NCI-H1417 treated with DMSO at 0.1 percent for 48 hours (cell line): ENCODE measurements at places on chromosomes 16 and 17.
A peak's percentile ranks its signal among the peaks of the same experiment; 100 is the strongest.

GRCh38 chr16:14202697-14203096 is 131.6 kb downstream of the MRTFB start:
- peak; percentile 78 for DNase-seq

- DNase-seq, result no peak
Observed at GRCh38 chr17:48910370-48910769, 2.2 kb downstream of the UBE2Z start.

DNA sequence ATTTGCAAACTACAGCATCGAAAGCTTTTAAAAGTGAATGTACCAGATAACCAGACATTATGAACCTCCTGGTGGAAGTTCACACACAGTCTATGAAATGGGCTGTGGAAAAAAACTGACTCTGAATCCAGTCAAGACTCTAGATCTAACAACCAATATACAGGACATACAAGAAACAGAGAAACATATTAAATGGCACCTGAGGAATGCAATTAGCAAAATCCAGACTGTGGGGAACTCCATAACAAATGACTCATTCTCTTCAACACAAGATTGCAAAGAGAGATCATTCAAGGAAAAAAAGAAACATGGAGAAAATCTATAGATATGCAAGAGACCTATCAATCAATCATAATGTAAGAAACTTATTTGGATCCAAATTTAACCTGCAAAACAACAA is 119.0 kb downstream of the MYO1D start:
- DNase-seq, result no peak

DNA sequence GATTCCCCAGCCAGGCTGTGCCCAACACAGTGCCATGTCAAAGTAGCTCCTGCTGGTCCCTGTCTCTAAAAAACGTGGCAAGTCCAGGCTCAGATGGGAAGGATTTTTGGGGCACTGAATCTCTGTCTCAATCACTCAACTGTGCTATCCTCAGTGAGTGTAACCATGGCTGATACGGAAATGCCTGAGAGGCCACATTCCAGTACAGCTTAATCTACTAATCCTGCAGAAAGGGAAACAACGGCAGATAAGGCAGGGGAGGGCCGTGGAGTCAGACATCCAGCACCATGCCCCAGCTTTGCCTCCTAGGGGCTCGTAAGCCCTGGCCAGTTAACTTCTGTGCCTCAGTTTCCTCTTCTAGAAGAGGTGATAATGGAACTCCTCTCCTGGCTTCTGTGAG is 251.7 kb downstream of the CPPED1 start:
- DNase-seq, result no peak

- no peak for DNase-seq
Observed at GRCh38 chr17:17345294-17345597, 42.1 kb downstream of the NT5M start.

DNA sequence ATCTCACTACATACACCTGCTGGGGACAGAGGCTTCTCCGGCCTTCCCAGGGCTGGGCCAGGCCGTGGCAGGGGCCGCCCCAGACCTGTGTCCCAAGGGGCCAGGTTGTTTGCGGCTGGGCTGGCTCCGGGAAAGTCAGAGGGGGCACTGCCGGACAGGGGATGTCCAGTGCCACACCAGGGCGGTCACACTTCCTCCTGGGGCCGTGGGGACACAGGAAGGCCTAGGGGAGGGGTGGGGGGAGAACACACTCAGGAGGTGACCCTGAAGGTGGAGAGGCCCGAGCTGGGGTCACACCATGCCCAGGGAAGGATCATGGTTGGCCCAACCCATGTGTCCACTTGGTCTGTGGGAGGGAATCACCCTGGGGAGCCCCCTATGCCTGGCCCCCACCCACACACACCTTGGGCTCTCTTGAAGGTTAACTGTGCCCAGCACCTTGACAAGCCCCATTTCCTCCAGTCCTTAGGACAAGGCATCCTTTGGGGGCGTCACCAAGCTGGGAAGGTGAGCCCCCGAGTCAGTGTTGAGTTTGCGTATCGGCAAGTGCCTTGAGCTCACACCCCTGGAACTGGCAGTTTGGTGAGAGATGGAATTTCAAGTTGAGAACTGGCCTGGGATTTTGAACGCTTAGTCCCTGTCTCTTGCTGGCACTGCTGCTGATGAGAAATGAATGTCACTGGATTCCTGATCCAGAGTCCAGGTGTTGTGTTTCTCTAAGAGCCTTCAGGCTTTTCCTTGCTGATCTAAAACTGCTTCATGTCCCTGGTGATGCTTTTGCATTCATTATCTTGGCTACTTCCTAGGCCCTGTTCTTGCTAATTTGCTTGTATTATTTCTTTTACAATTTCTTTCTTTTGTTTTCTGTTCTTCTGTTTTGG is 7.7 kb upstream of the ACTG1 start:
- DNase-seq, result no peak

DNA sequence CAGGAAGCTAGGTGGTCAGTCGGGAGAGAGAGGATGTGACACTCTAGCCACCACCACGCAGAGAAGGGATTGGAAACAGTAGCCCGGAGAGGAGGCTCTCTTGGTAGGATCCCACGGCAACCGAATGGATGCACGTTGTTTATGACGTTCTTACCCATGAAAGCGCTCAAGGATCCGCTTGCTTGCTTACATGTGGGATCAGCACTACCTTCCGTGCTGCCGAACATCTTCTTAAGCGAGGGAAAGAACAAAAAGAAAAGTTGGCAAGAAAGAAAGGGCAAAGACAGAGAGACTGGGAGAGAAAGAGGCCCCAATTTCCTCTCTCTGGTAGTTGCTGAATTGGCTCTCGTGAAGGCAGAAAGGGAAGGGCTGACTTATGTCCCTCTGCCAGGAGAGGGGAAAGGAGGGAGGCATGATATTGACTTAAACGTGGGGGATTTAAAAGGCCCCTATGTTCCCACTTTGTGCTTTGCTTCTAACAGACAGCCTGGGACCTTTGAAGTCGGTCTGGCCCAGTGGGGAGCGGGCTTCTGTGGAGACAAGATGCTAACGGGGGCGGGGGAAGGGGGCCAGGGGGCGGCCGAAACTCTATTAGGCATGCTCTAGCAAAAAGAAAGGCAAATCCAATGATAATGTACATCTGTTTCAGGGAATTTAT is 35.4 kb downstream of the SNX20 start:
- no peak for DNase-seq

DNA sequence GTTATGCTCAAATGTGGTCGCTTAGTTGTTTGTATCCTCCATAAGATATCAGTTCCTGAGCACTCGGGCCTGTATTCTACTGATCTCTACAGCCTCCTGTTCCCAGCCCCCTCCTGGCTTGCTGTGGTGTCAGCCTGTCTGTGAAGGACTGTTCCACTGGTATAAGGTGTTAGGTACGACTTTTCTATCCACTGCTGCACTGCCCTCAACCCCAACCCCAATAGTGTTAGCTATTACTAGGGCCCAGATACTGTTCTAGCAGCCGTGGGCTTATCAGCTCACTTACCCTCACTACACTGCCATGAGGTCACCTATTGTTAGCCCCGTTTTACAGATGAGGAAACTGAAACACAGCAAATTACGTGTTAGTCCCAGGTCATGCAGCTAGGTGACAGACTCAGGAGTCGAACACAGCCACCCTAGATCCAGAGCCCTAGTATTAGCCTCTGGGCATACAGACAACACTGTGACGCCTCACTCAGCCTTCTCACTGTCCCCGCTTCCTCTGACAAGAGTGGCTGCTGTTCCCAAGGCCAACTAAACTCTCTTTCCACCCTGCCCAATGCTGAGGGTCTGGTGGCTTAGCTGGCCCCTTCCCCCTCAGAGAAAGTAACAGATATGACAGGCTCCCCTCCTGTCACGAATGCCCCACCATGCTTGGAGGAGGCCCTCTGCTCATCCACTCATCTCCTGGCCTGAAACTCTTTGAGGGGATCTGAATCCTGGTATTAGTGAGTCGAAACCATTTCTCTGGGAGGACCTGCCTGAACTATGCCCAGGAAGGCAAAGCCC is 25.6 kb upstream of the ZNF652 start:
- no peak for DNase-seq

- DNase-seq, result peak; percentile 37
Observed at GRCh38 chr17:36608794-36609497, 7.6 kb downstream of the MRM1 start.

DNA sequence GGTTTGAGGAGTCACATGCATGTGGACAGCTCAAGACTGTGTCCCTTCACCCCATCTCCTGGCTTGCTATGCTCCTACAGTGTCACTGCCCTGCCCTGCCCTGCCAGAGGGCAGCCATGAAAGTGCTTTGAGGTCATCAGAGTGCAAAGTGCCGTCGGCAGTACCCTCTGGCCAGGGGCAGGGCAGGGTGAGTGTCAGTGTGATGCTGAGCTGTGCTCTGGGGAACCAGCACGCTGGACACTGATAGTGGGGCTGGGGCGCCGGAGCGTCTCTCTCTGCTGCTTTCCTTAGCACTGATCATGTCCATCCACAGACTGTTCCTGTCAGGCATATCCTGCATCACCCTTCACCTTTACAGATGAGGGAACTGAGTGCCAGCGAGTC is 1.6 kb upstream of the SPATA32 start:
- DNase-seq, result no peak

GRCh38 chr17:29557739-29558116 is 9.1 kb downstream of the ABHD15 start:
- no peak for DNase-seq

- DNase-seq, result no peak
Observed at GRCh38 chr17:10169290-10169689, 29.1 kb downstream of the GAS7 start.

- no peak for DNase-seq
Observed at GRCh38 chr17:3762922-3763776, 37.8 kb downstream of the ITGAE start.

- DNase-seq, result no peak
Observed at GRCh38 chr16:67801883-67802282, 4.5 kb downstream of the RANBP10 start.

- DNase-seq, result no peak
Observed at GRCh38 chr16:2799205-2799858, 1.1 kb downstream of the PRSS41 start.

DNA sequence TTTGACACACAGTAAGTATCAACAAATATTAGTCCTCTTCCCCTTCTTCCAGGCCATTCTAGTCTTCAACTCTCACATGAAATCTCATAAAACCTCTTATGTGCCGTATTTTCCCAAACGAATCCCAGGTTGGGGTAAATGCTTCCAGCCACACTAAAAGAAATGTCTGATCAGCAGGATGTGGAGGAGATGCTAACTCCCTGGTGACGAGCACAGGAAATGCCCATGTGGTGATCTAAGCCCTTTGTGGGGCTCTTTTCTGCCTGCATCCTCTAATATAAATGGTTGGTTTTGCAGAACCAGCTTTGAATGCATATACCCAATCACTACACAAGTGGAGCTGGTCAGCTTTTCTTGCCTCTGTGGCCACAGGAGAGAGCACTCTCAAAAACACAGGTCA is 498.2 kb upstream of the ERCC4 start:
- DNase-seq, result no peak

DNA sequence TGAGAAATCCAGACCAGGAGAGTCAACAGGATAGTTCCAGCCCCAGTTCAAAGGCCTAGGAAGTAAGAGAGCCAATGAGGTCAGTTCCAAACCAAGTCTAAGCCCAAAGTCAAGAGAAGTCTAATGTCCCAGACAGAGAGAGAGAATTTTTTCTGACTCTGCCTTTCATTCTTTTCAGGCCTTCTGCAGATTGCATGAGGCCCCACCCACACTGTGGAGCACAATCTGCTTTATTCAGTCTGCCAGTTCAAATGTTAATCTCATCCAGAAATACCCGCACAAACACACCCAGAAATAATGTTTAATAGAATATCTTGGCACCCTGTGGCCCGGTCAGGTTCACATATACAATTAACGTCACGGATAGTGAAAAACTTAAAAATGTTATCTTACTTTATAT is 962.4 kb upstream of the SOX9 start:
- no peak for DNase-seq

DNA sequence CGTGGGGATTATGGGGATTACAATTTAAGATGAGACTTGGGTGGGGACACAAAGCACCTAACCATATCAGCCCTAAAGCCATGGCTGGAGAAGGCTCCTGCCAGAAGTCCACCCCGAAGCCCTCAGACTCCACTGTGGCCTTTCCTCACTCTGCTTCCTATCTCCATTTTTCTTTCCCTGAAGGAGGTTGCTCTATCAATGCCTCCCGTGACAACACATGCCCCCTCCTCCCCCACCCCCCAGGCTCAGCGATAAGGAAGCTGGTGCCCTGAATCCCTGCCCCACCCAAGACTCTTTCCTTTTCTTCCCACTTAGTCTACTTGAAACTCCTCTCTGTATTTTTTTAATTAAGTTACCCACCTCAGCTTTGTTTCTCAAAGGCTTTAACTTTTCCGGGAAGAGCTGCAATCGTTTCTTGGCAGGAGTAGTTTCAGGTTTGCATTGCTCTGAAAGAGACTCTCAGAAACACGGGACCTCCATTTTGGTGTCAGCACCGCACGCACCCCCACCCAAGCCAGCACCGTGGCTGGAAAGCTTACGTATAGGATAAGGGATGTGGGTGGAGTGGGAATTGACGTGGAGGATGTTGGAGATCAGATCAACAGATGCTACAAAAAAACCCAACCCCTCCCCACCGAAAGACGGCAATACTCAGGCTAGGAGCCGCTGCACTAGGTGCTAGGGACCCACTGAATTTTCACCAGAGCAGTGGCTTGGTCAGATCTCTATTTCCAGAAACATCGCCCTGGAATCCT is 15.2 kb upstream of the CA4 start:
- DNase-seq, result no peak

DNA sequence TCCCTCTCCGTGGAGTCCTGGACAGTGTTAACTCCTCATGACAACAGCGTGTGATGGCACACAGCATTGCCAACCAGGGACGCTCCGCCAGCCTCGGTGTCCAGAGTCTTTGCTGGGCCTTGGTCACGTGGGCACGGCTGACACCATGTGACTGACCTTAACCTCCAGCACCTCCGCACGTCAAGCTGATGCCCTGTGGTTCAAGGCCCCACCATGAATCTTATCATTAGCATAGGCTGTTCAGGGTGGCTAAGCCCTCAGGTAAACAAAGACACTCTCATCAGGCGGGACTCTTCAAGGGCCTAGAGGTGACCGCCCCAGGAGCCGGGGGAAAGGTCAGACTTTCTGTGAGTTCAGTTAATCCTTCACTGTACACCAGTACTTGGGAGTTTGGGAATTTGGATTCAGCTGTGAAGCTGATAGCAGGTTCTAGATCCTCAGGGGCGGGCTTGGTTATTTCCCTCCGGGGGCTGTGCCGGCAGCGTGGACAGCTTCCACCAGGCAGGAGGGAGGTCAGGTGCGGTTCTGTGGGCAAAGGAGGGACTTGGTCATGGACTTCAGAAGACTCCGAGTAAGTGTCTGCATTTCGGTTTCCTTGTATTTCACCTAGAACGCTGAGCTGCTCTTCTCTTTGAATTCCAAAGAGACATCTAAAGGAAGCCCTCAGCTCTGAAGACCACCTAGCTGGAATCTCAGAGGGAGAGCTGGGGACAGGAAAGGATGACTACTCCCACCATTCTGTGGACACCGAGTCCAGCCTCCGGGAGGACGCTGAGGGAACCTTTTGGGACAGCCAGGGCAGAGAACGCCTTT is 195.5 kb upstream of the CIBAR2 start:
- no peak for DNase-seq

DNA sequence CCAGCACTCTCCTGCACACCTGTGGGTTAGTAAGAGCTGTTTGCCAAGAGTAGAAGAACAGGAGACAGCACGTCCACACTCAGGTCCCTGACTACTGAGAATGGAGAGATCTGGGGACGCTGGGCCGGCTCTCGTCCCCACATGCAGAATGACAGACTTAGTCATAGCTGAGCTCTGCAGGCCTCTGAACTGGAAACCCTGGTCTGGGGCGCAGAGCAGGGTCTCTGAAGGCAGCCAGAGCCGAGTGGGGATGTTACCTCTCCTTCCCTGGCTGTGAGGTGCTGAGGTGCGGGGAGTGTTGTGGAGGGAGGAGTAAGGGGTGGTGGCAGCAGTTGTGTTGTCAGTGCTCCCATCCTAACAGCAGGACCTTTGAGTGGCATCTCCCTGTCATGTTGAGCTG is 7.2 kb upstream of the JPT2 start:
- DNase-seq, result no peak
